ENCODE measurements at places on chromosomes 3 and 15.
A peak's percentile ranks its signal among the peaks of the same experiment; 100 is the strongest.

GRCh38 chr15:43775411-43775965, 1.3 kb downstream of the ELL3 start:
- peak; percentile 50 for DNase-seq

DNA sequence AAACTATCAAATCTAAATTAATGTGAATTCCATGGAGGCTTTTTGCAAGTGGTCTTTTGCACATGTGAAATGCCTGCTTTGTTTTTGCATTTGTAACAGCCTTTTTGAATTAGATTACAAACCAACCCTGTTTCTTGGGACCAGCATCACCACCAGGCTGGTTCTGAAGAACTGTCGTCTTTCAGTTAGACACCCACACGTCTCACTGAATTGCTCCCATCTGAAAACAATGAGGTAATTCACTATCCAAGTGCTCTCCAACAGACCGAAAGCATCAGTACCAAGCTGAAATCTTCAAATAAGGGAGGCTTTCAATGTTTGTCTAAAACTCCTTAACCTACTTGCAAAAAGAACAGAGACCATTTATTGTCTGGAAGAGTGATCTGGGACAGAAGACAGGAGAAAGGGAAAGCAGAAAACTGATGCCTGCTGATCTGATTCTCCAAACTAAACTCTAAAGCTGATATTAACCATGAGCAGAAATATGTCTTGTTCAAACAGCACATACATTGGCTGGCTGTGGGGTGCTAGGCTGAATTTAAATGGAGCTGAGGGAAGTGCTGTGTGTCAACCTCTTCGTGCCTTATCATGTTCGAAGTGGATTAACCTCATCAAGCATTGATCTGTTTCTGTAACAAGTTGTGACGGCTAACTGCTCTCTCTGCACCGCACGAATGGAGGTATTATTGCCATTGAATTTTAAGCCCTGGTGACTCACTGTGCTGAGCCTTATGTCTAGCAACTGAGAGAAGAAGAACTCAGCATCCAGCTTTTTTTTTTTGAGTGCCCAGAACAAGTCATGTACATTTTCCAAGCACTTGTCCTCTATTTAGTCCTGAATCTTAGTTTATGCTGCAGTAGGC, 213.7 kb upstream of the P2RY1 start:
- DNase-seq = no peak

- no peak for DNase-seq
Observed at GRCh38 chr15:22948056-22948455, 32.1 kb downstream of the CYFIP1 start.

- no peak for DNase-seq
Observed at GRCh38 chr15:49627407-49627877, 6.6 kb downstream of the DTWD1 start.

- no peak for DNase-seq
Observed at GRCh38 chr3:10725067-10725466, 91.0 kb upstream of the SLC6A11 start.

GRCh38 chr3:32452009-32452408, 50.6 kb downstream of the CMTM6 start:
- no peak for DNase-seq

GRCh38 chr3:134607054-134608022, 43.5 kb downstream of the KY start:
- no peak for DNase-seq

DNA sequence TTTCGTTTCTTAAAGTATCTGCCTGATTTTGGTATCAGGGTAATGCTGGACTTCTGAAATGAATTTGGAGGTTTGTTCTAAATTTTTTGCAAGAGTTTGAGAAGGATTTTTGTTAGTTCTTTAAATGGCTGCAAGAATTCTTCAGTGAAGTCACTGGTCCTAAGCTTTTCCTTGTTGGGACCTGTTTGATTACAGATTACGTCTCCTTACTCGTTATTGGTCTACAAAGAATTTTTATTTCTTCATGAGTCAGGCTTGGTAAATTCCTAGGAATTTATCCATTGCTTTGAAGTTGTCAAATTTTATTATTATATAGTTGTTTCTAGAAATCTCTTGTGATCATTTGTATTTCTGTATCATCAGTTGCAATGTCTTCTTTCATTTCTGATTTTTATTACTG, 196.0 kb downstream of the DPH6 start:
- DNase-seq = no peak

- DNase-seq = no peak
Observed at GRCh38 chr3:7271631-7272030, 410.7 kb downstream of the GRM7 start.

GRCh38 chr3:197590313-197590962, 34.7 kb upstream of the BDH1 start:
- no peak for DNase-seq

DNA sequence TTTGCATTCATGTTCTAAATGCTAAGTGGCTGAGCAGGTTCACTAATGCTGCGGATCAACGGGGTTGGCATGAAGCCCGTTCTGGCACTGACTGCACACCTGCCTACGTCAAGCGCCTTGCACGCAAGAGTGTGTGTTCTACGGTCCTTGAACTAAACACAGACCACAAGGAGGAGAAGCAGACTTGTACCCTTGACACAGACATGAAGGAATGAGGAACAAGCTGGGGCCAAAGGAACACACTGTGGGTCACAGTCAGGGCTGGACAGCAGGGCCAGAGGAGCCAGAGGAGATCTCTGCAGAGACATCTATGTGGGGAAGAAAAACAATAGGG, 48.0 kb upstream of the LDHAL6B start:
- DNase-seq = no peak

GRCh38 chr15:100909989-100910955, 8.9 kb upstream of the LRRK1 start:
- no peak for DNase-seq

DNA sequence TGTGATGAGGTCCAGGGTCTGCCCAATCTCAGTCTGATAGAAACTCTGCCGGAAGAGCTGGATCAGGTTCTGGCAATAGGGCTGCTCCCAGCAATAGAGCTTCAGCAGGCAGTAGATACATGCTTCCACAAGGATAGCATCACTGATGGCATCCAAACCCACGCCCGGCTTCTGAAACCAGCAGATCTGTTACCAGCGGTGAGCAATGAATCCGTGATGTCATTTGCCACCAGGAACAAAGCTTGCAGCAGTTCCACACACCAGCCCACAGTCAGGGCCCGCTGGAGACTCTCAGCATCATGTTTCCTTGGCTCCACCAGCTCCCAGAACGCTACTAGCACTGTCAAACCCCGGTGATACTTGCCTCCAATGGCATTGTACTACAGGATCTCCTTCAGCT, 19.3 kb upstream of the TTBK2 start:
- DNase-seq = no peak

DNA sequence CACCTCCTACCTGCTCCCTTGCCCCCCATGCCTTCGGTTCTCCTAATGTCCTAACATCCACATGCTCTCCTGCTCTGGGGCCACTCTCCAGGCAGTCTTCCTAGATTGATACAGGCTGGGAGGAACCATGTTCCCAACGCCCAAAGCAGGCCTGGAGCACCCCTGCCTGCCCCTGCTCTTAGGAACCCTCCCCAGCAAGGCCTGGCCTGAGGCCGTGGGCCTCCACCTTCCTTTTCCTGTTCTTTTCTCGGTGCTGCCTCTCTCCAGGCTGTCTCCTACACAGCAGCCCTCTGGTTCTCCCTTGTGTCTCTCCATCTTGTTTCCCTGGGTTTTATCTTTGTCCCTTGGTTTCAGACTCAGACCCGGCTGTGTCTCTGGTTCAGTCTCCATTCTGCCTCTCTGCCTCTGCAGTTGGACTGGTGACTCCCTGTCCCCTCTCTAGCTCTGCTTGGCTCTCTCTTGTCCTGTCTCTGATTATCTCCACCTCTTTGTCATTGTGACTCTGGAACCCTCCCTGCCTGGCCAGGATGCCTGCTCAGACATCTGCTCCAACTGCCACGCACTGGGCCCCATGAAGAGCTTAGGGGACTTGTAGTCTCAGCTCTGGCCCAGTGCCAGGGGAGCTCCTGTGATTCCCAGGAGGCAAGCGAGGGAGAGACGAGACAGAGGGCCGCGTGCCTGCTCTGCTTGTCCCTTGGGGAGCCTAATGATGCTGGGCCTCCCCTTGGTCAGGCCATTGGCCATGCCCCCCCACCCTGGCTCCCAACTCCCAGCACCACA, 26.0 kb upstream of the RPL29 start:
- no peak for DNase-seq

- no peak for DNase-seq
Observed at GRCh38 chr15:74378848-74379247, 11.4 kb upstream of the CYP11A1 start.

GRCh38 chr3:187291001-187291511, 481 bp downstream of the MASP1 start:
- no peak for DNase-seq

DNA sequence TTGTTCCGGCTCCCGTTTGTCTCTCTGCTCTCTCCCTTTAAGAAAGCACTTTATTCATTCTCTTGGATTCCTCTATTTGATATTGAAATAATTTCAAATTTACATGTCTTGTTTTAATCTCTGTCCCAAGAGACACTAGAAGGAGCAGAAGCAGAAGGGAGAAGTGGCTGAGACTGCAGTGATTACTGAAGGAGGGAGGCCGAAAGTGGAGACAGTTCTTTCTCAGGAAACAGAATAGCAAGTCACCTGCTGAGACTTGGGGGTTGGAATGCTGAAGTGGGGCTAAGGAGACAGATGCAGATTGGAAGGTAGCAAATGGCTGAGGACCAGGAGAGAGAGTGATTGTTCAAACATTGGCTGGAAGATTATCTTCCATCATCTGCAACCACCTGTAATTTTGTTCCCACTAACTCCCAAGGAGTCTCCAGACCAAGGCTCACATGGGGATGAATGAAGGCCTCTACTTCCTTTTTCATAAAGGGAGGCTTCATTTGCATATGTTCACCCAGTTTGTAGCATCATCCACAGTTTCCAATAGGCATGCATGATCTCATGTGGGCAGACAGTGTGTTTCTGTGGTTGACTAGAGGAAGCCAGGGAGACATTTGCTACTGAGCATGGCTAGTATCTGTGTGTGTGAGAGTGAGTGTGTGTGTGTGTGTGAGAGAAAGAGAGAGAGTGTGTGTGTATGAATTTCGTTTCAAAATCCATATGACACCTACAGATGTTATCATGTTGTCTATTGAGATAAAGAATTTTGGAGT, 24.0 kb downstream of the LTF start:
- no peak for DNase-seq

DNA sequence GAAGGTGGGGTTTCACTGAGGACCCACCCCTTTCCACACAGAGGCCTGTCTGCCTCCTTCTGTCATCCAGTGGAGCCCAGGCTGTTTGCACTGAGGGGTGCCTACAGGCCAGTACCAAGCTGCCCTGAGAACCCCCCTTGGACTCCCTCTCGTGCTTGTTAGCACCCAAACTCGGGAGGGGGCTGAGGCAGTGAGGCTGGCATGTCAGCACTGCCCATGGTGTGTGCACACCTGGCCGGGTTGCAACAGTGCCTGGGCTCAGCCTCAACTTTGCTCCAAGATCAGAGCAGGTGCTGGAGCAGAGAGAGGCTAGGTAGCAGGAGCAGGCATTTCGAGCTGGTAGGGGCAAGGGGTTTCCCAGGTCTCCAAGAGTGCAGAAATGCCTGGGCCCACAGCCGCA, 90.0 kb downstream of the PIK3R4 start:
- DNase-seq = no peak

DNA sequence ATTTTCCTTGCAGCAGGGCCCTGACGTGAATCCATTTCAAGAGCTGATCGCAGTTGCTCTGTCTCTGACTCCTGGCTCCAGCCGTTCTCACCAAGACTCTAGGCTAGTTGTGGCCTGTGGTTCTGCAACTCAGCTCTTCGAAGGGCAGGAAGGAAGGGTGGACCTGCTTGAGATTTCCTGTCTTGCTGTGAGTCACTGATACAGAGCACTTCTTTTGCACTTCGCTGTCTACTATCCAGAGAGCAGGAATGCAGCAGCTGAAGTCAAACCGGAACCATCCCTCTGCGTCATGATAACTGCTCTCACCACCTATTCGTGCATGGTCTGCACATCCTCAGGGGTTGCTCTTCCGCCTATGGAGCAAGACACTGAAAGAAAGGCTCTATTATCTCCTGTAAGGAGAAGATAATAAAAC, 59.7 kb downstream of the RAP2B start:
- peak; percentile 30 for DNase-seq

DNA sequence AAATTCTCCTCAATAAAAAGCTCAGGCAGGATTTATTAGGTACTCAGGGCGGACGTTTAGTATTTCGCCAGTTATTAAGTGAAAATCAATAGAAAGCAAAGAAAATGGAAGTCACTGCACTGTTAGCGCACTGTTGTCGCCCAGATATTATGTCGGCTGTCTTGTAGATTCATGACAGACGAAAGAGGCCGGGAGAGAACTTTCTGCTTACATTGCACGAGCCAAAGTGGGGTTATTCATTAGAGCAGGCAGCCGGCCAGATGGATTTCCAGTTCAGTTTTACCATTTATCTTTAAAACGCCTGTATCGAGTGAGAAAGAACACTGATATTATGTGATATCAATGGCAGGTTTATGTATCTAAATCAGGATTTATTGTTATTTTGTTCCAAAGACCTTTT, 866.0 kb upstream of the NR2F2 start:
- peak; percentile 57 for DNase-seq

DNA sequence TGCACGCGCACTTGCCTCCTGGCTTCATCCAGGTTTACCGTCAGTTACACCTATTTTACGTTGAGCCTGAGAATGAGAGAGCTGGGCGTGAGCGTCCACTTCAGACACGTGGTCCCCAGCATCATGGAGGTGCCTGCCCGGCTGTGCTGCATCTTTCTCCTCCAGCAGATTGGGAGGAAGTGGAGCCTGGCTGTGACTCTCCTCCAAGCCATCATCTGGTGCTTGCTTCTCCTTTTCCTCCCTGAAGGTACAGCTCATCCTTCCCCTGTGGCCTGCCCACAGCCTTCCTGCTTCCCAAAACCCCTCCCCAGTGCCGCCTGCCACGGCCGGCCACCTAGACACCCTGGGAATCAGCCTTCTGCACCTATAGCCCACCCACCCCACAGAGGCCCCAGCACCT, 31.6 kb downstream of the SLC22A14 start:
- DNase-seq = no peak

DNA sequence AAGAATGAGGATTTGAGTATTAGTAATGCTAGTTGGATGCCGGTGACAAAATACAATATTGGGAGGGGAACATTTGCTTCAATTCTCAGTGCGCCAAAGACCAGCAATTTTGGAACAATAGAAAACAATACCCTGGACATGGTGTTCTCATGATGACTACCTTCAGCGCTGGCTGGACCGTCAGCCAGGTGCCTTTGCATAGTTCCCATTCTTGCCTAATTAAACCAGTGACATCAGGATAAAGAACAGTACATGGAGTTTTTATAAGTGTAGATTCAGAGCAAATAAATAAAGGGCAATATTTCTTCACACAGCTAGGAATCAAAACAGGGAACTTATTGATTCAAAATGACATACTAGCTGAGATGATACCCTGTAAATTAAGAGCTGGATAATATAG, 404.8 kb upstream of the RORA start:
- DNase-seq = no peak

DNA sequence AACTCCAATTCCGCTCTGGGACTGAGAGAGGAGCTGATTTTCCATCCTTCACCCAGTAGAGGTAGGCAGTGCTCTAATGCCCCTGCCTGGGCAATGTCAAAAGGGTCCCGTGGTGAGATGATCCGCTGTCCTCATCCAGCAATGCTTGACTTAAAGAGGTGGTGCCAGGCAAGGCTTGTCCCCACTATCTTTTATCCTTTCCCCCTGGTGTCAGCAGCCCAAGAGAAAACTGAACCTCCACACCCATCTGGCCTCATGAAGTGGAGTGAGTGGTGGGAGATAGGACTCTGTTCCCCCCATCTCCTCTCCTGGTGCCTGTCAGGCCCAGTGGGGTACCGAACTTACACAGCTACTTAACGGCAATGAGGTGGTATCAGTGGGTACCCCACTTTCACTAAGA, 107.1 kb downstream of the ABHD5 start:
- DNase-seq = no peak
